Glutamatergic neuron (in vitro differentiated cells): ENCODE measurements at places on chromosomes 4 and X.
A peak's percentile ranks its signal among the peaks of the same experiment; 100 is the strongest.

- no peak for DNase-seq
These were observed 300.9 kb upstream of the TACR3 start for GRCh38 chr4:104020641-104021040.

DNA sequence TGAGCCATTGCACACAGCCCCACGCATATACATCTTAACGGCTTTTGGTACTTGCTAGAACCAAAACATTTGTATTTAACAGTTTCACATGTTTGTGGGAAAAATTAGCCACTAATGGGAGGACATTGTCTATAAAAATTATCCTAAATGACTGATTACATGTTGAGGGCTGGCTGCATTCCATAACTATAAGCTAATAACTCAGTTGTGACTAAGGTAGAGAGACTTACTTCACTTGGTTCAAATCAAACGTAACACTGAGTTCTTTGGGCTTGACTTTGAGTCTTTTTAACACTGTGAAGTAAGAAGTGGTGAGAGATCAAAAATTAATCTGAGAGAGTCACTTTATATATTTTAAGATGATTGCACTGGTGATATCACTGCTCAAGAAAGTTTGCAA lies 47.9 kb upstream of the PGRMC2 start:
- no peak for DNase-seq

GRCh38 chr4:42965326-42965725 lies 72.8 kb downstream of the GRXCR1 start:
- no peak for DNase-seq

DNA sequence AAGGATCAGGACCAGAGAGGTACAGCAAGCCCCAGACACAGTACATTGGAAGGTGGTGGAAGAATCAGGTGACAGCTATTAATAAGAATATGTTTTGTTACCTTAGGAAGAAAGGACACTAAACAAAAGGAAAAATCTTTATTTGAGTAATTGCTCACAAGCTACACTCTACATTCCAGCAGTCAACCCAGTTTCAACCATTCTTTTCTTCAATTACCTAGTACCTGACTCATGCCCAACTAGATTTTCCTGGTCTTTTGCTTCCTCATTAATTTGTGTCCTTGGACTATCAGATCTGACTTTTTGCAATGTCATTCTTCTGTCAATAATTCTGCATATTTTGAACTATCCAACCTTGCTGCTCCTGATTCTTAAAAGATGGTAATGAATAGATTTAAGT lies 22.5 kb upstream of the GLRA2 start:
- no peak for DNase-seq

DNA sequence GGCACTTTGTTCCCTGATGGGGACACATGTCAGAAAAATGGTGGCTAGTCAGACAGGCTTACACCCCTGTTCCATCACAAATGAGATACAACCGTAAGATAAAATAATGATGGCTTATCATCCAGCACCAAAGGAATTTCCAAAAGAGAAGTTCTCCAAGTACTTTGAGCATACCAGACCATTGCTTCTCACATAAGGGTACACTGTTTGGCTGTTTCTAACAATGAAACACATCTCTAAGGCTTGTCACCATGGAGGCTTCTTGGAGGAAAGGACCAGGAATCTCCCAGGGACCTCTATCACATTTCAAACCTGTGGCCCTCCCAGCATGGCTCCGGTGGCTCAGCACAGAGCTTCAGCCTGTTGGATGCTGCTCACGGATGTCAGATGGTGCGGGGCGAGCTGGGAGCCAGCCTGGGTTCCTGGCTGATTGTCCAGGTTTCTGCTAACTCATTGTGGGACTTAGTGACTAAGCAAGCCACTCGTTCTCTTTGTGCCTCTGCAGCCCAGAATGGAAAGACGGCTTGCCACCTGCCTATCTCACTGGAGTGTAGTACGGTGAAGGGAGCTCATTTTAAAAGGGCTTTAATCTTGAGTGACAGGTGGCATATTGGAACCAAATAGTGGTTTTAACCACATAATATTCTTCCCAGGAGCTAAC lies 54.5 kb downstream of the FHDC1 start:
- DNase-seq, result no peak

GRCh38 chr4:48275247-48275646 lies 5.6 kb upstream of the TEC start:
- DNase-seq, result no peak

GRCh38 chr4:169398316-169398715 lies 127.6 kb upstream of the SH3RF1 start:
- no peak for DNase-seq

DNA sequence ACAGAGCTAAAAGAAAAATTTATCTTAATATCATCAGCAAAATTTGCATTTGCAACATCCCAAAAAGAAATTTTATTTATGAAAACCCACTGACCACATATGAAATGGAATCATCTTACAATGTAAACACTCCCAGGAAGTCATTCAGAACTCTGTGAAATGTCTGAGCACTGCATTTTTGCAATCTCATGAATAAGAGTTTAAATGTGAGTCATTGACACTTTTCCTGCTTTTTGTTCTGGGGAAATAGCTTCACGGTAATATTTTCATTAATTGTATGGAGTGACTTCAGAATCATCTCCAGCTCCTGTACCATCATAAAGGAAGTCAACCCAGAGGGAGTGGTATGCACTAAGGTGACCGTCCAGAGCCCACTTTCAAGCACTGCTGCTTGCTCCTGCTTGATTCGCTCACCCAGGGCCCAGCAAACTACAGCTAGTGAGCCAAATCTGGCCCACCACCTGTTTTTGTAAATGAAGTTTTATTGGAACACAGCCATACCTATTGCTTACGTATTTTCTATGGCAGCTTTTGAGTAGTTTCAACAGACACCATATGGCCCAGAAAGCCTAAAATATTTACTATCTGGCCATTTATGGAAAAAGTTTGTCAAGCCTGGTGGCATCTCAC lies 17.2 kb downstream of the EDNRA start:
- no peak for DNase-seq

GRCh38 chr4:70768301-70768948 lies 46.7 kb downstream of the RUFY3 start:
- DNase-seq, result no peak

- DNase-seq, result peak; percentile 72
These were observed 20.0 kb downstream of the CFAP97 start for GRCh38 chr4:185183622-185184281.

- peak; percentile 47 for DNase-seq
These were observed 62.8 kb upstream of the EGFL6 start for GRCh38 chrX:13506574-13506973.

DNA sequence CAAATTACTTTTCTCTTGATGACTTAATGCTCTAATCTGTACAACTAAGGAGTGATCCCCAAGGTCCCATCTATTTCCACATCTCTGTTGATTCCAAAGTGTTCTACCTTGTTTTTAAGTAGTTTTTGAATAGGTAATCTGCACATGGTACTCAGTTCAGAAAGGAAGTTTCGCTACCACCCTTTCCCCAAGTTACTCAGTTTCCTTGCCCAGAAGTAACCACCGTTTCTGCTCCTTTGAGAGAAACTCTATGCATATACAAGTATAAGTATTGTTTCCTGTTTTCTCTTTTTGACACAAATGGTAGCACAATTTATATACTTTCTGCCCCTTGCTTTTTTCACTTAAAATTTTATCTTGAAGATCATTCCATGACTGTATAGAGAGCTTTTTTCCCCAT lies 18.1 kb downstream of the TMEM154 start:
- no peak for DNase-seq

- no peak for DNase-seq
These were observed 56.6 kb downstream of the SPRY1 start for GRCh38 chr4:123453061-123453680.

GRCh38 chr4:176638992-176639391 lies 153.7 kb downstream of the VEGFC start:
- no peak for DNase-seq

DNA sequence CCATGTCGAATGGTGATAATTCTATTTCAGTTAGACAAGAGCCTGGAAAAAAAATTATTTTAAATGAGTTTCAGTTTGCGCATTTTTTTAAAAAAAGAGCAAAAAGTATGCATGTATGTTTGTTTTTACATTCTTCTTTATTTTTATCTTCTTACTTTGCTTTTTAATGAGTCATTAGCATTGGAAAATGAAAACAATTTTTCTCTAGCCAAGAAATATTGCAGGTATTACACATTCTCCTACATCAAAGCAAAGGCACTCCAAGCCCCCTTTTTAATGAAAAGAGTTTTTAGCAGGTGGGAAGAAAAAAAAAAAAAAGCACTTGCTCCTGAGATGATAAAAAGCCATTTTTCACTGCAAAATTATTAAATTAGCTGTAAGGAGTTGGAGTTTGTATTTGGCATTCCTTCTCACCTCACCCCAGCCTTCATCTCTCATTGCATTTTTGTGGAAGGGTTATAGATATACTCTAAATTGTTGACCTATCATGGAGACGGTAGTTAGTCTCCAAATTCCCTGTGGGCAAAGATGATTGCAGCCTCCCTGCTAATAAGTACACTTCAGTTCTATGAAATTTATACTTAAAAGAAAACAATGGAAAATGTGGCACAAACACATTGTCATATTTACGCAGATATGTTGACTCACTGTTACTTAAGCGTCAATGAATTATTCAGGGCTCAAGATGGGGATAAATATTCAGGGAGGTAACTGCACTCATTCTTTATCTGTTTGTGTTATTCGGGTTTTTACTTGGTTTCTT lies 43.8 kb downstream of the PALLD start:
- DNase-seq, result no peak

- no peak for DNase-seq
These were observed 23.0 kb upstream of the PGM2 start for GRCh38 chr4:37803348-37803973.

- no peak for DNase-seq
These were observed 74.7 kb downstream of the GALNT7 start for GRCh38 chr4:173243321-173243720.

DNA sequence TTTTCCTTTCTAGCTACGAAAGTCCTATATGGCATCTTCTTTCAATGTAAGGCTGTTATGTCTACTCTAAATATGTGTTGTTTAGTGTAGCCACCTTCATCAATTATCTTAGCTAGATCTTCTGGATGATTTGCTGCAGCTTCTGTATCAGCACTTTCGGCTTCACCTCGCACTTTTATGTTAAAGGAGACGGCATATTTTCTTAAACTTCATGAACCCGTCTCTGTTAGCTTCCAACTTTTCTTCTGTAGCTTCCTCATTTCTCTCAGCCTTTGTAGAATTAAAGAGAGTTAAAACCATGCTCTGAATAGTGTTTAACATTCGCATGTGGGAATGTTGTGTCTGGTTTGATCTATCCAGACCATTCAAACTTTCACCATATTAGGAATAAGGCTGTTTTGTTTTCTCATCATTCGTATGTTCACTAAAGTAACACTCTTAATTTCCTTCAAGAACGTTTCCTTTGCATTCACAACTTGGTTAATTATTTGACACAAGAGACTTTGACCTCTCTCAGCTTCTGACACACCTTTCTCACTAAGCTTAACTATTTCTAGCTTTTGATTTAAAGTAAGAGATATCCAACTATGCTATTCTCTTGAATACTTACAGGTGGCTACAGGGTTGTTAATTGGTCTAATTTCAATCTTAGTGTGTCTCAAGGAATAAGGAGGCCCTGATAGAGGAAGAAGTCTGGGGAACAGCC lies 476.8 kb downstream of the GABRG1 start:
- DNase-seq, result no peak

GRCh38 chr4:152188801-152189200 lies 347.1 kb downstream of the FBXW7 start:
- DNase-seq, result no peak

- DNase-seq, result no peak
These were observed 21.5 kb downstream of the HHIP start for GRCh38 chr4:144667500-144667899.

- no peak for DNase-seq
These were observed 87.6 kb upstream of the PLAC1 start for GRCh38 chrX:134745636-134746409.

DNA sequence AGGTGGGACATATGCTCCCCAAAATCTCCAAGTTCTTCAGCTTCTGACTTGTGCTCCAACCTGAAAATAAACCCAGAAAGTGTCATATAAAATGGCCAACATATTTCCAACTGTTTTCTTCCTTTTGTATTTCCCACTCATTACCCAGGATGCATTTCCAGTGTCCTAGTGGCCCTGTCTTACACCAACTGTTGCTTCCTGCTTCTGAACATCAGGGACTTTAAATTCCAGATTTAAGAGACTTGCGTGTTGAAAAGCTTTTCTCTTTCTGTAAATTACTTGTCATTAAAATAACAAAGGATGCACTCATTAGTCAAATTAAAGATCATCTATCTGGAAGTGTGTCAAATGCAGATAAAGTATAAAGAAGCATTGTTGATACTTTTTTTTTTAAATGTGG lies 19.9 kb downstream of the MID1 start:
- DNase-seq, result no peak

- peak; percentile 21 for DNase-seq
These were observed 977 bp downstream of the RNF175 start for GRCh38 chr4:153758688-153759406.

GRCh38 chr4:104728380-104729122 lies 233.9 kb upstream of the CXXC4 start:
- DNase-seq, result no peak

GRCh38 chr4:3073158-3074077 lies 920 bp downstream of the HTT-AS start:
- no peak for DNase-seq

GRCh38 chrX:110403441-110404238 lies 45.0 kb downstream of the RTL9 start:
- DNase-seq, result no peak

DNA sequence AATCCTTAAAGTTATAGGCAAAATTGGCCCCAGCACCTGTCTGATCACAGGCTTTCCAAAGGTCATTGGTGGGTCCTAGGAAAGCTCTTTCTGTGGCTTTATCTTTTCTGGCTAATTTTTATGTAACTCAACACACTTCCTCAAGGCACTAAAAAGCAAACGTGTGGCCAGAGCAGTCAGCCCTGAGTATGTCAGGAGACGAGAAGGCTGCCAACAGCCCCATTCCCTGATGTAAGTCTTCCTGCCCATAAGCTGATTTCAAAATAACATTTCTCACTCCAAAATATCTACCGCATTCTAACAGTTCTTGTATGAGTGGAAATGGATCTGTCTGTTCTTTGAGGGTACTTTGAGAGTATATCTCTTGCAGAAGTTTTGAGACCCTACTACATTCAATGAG lies 25.5 kb upstream of the FUNDC1 start:
- no peak for DNase-seq

DNA sequence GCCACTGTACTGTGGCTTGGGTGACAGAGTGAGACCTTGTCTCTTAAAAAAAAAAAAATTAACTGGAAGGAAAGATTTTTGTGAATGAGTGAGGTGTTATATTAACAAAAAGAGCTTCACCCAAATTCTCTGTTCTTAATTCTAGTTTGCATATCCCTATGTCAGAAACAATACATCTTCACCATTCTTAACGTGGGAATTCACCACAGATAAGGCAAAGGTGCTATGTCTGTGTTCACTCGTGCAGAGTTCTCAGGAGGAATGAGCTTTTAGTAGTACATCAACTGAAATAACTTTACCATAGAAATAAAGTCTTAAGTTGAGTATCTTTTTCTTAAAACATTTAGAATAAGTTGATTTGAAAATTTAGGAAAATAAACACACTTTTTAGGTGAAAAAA lies 135.1 kb downstream of the RAPGEF2 start:
- DNase-seq, result no peak

GRCh38 chrX:130994671-130995070 lies 63.5 kb upstream of the ARHGAP36 start:
- peak; percentile 22 for DNase-seq
